ENCODE measurements at places on chromosomes 11 and 22.

DNA sequence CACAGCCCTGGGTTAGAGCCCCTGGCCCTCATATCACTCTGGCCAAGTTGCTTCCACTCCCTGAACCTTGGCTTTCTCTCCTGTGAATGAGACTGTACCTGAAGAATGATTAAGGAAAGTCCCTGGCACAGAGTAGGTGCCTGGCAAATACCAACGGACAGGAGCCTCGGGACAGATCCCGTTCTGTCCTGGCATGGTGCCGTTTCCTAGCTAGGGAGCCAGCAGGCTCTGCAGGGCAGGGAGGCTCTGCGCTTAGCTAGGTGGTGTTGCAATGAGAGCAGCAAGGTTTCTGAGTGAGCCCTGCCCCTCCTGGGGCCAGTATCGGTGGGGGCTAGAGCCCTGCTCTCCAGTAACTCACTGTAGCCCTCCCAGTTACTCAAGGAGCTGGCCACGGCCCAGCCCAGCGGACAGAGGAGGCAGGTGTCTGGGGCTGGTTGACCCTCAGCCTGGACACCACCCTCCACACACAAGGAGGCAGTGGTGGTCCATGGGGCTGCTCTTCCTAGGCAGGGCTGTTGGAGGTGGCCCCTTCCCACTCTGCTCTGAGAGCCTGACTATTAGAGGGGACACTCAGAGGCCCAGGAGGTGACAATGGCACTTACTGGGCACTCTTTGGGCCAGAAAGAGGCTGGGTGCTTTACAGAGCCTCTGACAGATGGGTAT is 74.4 kb downstream of the NFAM1 start:
- no peak for DNase-seq

DNA sequence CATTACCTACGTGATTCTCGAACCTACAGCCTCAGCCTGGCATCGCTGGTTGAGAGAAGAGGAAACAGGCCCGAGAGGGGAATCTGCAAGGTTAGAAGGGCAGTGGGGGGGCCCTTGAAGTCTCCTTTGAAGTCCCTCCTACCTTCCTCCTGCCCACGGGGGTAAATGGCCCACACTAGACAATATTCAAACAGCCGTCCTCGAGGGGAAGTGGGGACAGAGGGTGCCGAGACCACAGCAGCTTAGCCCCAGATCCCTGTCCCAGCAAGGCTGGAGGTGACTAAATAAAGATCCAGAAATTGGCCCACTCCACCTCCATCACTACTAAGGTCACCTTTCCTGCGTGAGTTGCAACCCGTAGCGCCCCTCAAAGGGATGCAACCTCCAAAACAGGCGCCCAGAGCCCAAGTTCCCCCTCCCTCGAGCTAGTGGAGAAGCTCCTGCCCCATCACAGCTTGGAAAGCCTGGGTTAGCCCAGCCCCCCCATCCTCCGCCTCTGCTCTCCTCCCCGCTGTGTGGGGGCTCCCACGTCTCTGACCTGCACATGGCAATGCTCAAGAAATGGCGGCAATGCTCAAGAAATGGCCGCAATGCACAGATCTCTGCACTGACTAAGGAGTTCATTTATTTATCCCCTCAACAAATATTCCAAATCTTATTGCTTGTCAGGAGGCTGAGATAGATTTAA is 788 bp upstream of the RASL10A start:
- DNase-seq: no peak

DNA sequence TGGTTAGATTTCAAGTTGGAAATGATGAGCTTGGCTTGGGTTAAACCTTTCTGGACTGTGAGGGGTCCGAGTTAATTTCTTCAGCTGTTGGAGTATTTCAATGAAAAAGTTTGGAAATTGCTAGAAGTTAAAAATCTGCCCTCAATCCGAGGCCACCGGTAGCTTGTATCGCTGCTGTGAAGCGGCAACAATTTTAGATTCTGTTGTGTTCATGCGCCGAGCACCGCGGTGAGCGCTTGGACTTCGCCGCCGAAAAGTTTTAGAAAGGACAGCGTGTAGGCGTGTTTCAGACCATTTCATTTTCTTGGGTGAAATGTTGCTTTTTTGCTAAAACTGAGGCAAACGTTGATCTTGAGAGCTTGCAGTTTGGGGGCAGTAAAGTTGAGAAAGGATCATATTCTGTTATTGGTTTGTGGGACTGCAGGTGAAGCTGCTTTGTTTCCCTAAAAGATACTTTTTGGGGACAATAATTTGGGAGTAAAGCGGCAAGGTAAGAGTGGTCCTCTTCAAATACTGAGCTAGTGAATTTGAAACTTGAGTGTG is 928 bp downstream of the FBXO7 start:
- DNase-seq: no peak

DNA sequence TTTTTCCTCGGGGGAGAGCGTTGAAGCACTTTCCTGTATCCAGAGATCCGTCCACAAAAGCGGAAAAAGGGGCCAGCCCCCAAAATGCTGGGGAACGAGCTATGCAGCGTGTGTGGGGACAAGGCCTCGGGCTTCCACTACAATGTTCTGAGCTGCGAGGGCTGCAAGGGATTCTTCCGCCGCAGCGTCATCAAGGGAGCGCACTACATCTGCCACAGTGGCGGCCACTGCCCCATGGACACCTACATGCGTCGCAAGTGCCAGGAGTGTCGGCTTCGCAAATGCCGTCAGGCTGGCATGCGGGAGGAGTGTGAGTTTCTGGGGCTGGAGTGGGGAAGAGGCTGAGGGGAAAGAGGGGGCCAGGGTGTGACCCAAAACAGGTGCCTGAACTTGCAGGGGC is 2.6 kb downstream of the NR1H3 start:
- no peak for DNase-seq
